Epithelial cell of umbilical artery (primary cell): ENCODE measurements at places on chromosomes 12 and 14. TPM values are rescaled to one million over a fixed set of nuclear protein-coding genes. Genes with fewer than 3 reads are reported as not detected.

GALNT8 gene
- 0.15 TPM in 1 of 2 replicates, not detected in the other for total RNA-seq

SYNE3 gene
- 5.5 and 10.8 TPM in 2 replicates for total RNA-seq

TSPAN11 gene
- total RNA-seq, result 0.65 TPM in 1 of 2 replicates, not detected in the other

RFX4 gene
- not detected in 2 replicates for total RNA-seq

CAMKK2 gene
- total RNA-seq, result 12.7 and 26.6 TPM in 2 replicates

GLIPR1 gene
- 20.8 and 36.9 TPM in 2 replicates for total RNA-seq

NPFF gene
- not detected in 2 replicates for total RNA-seq

REM2 gene
- under 0.01 TPM in 1 of 2 replicates, not detected in the other for total RNA-seq

ZNF839 gene
- total RNA-seq, result 6.8 and 11.4 TPM in 2 replicates

GALNT4 gene
- total RNA-seq, result 17.5 and 19.5 TPM in 2 replicates
